ENCODE measurements at places on chromosomes 2 and 18. TPM values are rescaled to one million over a fixed set of nuclear protein-coding genes. Genes with fewer than 3 reads are reported as not detected.
A peak's percentile ranks its signal among the peaks of the same experiment; 100 is the strongest.

DNA sequence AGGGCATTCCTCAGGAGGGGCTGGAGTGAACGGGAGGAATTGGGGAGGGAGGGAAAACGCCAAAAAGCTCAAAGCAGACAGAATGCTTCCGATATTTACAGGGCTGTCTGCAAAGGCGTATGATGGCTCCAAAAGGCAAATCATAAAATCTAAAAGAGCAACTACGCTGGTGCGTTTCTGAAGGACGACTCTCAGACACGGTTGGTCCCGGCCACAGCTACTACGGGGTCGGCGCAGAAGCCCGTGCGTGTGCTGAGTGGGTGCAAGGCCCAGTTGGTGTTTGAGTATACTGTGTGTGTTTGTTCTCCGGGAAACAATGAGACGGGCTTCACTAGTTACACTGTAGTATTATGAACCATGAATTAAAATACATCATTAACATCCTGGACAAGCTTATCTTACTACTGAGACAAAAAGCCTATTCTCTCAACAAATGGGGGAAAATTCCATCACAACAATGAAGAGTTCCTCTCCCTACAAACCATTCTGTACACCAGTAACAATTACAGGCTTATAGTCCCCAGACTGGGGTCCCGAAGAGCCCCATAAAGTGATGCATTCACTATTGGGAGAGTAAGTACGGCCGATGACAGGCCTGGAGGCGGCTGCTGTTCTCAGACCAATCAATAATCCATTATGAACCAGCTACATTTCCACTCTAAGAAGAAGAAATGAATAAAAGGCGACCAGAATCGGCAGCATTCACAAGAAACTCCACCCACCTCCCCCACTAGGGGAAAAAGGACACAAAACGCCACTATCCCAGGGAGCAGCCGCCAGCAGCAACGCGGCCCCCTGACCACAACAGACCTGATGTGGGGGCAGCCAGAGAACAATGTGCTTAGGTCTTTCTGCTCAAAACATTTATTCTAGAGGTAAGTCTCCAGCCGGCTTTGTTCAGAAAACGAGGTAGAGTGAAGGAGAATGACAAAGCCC is 43.4 kb downstream of the ZNF516 start:
- ATAC-seq, result peak; percentile 18

- no peak for ATAC-seq
Measured at GRCh38 chr2:136121204-136121910, 3.4 kb upstream of the CXCR4 start.

GRCh38 chr2:238999291-238999741 is 151.4 kb downstream of the TWIST2 start:
- no peak for ATAC-seq

DNA sequence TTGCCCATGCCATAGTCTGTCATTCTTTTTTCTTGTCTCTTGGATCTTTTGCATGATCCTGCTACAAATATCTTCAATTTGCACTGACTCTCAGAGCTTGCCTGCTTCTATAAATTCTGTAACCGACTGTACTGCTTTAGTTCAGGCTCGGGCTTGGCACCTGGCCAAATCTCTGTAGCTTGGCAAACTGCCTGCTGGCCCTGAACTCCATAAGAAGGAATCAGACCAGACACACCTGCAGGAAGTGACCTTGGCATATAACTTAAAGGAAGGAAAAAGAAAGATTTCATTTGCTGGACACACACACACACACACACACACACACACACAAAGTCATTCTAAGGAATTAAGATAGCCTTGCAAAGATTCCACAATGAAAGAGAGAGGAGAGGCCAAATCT is 291.2 kb upstream of the DDX18 start:
- ATAC-seq, result no peak

Gene ANKRD39
- 25.2 TPM for total RNA-seq

All from activated T-helper 17 cell treated with anti-CD3 and anti-CD28 coated beads, Interleukin-2, amount 50 U/mL, for 72 hours (primary cell).